RWPE1 (cell line): ENCODE measurements at places on chromosomes 16 and 17.
A peak's percentile ranks its signal among the peaks of the same experiment; 100 is the strongest.

DNA sequence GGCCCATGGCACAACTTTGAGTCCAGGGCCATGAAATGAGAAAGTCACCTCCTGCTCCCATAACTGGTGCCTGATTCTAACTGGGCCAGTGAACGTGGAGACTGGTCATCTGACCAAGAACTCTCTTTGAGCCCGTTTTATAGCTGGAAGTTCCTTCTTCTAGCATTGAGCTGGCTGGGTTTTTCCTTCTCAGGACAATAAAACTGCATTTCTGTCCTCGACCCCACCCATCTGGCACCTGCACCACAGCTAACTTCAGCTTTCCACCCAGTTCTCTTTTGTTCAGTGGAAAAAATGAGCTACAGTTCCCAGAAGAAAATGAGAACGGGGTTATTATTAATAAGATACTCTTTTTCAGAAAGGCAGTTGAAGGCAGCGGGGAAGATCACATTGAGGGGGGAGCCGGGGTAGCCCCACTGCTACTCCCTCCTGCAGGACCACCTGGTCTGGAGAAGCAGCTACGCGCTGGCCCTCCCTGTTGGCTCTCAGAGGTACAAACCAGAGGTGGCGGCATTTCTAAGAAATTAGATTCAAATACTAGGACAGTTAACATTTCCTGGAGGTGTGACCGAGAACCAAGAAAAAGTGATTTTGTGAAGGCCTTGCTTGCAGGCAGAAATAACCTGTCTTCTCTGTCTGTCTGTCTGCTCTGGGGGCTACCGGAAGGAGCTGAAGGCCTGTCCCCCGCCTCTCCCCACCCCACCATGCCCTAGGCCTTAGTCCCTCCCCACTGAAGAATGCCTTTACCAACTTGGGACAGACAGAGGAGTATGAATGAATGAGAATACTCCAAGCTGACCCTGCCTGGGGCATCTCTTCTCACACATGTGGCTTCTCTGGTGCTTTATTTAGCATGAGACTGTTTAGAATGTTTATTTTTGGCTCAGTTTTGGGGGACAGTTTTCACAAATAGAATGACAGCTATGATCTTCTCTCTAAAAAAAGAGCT, 123.9 kb downstream of the XYLT1 start:
- DNase-seq, result no peak

GRCh38 chr17:75507733-75508719, 7.3 kb downstream of the CASKIN2 start:
- DNase-seq, result no peak

DNA sequence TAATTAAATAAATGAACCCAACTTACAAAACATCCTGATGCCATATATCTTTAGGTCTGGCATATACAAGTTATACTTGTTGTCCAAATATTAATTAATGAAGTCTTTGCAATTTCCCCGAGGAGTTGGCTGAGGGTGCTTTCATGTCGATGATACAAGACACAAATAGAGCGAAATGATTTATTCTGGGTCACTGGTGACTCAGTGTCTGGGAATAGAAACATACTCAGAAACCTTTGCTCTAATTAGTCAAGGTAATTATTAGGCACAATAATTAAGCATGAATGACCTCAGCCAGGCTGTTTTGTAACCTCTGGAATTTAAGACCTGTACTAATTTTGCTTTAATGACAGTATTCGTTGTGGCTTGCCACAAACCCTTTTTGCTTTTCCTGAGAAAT, 37.0 kb upstream of the HAPSTR1 start:
- no peak for DNase-seq

- DNase-seq, result peak; percentile 69
Observed at GRCh38 chr16:81996664-81997509, 14.4 kb downstream of the SDR42E1 start.

DNA sequence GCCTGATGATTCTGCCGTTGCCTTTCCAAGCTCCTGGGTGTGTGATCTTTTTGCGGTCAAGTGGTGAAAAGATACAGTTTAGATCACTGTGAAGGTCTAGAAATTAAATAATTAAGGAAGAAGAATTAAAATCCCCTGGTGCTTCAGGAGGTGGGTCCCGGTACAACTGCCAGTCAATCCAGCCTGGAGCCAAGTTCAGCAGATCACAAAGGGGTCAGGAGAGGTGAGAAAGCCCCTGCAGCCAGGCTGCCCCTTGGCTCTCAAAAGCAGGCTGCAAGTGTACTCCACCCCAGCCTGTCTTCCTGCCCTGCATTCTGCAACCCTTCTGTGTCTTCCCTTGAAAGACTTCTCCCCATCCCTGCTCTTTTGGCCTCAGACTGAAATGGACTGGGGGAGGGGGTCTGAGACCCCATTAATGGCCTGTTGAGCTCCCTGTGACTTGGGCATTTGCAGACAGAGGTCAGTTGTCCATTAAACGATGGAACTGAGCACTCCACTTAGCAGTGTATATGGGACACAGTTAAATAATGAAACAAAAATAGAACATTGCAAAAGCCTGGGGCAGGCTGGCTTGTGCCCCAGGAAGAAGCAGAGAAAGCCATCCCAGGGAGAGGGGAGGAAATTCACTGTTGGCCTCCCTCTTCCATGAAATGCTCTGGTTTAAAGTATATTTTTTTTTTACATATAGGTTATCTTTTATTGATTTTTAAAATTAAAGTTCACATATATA, 15.1 kb downstream of the CACNG5 start:
- no peak for DNase-seq

DNA sequence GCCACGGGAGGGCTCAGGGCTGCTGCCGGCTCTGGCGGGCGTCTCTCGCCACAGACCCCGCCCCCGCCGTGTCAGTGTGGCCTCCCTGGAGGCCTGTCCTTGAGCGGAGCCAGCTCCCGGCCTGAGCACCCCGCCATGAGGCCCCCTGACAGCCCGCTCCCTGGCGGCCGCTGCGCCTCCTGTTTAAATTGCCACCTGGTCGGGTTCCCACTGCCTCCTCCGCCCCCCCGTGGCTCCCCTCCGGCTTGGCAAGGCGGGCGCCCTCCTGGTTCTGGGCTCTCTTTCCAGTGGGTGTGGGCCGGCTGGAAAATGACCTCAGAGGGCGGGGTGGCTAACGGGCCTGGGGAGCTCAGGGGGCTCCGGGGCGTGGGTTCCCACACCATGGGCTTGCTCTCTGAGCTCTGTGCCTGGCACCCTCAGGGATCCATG, 42.1 kb upstream of the SSTR5 start:
- DNase-seq, result no peak
